ENCODE measurements at places on chromosomes 5 and 9.

DNA sequence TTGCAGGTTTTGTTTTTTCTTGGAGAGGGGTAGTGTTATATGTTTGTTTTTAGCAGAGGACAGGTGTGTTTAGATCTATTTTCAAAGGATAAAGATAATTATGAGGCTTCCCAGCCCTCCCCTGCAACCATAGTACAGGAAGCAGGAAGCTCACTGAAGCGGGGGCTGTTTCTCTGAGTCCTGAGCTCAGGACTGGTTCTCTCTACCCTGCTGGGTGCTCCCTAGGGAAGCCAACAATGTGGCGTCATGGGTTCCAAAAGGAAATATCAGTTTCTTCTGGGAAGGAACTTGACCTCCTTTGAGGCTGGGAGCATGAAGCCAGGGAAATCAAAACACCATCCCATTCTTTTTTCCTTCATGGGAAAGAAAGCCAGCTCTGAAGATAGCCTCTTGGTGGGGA is 62.2 kb downstream of the RAD23B start:
- peak; percentile 70 for DNase-seq

DNA sequence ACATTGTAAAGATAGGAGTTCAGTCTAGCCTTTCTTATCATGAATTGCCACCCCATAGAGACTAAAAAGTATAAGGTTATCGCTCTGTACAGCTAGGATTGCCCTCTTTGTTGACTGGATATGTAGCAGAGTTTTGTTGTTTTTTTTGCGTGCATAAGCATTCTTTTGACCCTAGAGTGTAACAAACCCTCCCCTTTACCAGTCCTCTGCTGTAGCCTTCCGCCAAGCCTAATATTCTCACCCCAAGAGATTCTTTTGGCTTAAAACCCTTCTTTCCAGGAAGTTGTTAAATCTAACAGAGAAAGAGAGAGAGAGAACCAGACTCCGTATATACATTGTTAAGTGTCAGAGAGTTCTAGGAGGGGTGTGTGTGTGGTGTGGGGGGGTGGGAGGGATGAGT is 113.9 kb downstream of the FGF1 start:
- peak; percentile 30 for DNase-seq

- DNase-seq = peak; percentile 50
Measured at GRCh38 chr5:50440651-50441492, at the start of gene EMB. TSS of gene EMB (minus strand) at chr5:50441288. CDS start at chr5:50441151, 137 bp downstream.

- DNase-seq = no peak
Measured at GRCh38 chr9:37034305-37034937, 353 bp upstream of the PAX5 start.

GRCh38 chr9:72220589-72220988 is 71.3 kb downstream of the GDA start:
- DNase-seq = no peak

DNA sequence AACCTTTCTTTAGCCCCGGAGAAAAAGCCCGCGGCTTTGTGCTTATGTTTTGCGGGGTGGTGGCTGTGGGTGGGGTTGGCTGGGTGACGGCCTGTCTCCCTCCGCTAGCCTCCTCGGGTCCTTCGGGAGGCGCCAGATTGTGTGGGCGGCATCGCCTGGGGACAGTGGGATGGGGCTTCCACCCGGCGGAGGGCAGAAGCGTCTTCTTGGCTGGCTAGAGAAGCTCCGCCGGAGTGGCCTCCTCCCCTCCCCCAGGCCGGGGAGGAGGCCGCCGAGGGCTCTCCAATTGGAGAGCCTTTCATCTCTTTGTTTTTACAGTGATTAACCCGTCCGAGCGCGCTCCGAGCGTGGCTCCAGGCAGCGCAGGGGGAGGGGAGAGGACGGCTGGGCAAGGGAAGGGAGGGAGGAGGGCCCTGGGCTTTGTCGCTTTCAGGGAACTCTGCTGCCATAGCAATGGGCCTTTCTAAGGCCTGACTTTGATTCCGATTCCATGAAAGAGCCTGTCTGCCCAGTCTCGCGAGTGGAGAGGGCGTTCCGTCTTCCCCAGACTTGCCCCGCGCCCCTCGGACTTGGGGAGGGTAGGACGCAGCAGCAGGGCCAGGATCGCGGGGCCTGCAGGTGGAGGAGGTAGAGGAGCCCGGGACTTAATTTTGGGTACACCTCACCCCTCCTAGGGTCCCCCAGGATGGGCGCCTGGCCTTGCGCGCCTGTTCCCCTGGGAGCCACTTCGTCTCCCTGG is 36.7 kb upstream of the TIFAB start:
- DNase-seq = peak; percentile 46

- DNase-seq = no peak
Measured at GRCh38 chr9:99660191-99660636, 161.5 kb upstream of the NR4A3 start.

DNA sequence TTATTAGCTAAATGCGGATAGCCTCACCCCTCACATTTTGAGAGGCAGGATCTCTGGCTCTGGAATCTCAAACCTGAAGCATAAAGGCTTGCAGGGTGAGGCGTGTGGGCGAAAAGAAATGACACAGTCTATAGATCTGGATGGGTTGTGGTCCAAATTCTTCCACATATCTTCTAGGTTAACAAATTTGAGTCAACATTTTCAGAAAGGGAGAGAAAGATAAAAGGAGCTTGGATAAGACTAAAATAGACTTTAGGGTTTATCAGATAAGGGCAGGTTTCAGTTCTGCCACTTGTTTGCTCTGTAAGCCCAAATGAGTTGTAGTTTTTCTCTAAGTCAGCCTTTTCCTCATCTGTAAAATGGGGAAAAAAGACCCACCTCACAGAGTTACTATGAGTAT is 220.9 kb downstream of the TRIM32 start:
- no peak for DNase-seq

GRCh38 chr5:95864456-95864855 is 41.9 kb upstream of the GLRX start:
- DNase-seq = no peak

DNA sequence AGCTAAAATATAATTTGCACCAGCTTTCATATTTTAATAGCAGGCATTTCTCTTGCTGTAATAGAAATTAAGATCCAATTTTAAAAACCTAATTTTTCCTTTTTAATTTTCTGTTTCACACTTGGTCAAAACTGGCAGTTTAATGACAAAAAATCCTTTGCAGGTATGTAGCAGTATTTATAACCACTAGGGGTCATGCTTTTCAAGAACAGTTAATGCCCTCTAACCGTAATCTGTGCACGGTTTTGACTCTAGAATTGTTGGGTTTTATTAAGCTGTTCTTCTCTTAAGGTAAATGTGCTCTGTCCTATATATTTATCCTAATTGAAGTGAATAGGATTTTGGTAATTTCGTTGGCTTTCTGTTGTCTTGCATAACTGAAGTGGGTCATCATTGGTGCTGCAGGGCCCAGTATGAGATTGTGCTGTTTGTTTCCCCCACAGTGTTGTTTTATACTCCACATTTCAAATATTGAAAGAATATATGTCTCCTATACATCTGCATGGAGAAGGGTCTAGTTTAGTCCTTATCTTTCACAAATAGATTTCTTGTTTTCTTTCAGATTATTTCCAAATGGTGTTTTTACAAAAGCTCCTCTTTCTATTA is 107.4 kb downstream of the SCAMP1 start:
- peak; percentile 81 for DNase-seq

- no peak for DNase-seq
Measured at GRCh38 chr5:7000310-7000709, 287.1 kb downstream of the TENT4A start.

DNA sequence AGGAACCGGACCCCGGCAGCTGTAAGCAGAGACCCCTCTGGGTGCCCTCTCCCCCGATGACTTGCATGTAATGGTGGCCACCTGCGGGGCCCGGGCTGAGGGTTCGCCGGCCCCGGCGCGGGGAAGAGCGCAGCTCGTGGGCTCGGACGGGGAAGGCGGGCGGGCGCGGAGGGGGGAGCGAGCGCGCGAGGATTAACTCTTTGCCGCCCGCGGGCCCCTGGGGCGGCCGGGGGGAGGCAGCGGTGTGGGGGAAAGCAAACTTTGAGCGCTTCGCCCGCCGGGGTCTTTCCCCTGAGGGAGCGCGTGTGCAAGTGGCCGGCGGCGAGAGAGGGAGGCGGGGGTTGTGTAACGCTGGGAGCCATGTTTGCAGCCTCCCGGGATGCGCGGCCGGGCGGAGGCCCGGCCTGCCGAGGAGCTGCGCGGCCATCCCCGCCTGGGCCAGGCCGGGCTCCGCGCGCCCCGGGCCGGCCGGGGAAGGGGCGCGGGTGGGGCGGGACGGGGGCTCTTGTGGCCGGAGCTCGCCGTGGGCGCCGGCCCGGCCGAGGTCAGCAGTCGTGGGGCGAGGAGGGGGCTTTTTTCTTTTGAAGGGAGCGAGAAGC is 547 bp downstream of the ANP32B start:
- DNase-seq = peak; percentile 54

GRCh38 chr9:76887003-76887821 is 18.7 kb downstream of the PRUNE2 start:
- no peak for DNase-seq

DNA sequence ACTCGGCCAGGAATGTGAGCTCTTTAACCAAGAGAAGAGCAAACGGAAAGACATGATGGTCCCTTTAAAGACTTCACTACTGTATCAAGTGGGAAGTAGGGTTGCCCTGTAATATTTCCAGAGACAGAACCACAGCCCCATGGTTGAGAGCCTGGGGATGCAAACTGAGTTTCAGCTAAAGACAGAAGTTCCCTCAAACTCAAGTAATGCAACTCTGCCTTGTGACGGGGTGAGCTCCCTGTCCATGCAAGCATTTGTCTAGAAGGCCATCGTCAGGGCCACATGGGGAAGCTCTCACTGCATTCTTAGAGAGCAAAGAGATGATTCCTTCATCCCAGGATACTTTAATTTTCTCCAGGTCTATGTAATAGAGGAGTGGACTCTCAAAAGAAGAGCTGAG is 82.8 kb downstream of the INSYN2B start:
- DNase-seq = no peak

DNA sequence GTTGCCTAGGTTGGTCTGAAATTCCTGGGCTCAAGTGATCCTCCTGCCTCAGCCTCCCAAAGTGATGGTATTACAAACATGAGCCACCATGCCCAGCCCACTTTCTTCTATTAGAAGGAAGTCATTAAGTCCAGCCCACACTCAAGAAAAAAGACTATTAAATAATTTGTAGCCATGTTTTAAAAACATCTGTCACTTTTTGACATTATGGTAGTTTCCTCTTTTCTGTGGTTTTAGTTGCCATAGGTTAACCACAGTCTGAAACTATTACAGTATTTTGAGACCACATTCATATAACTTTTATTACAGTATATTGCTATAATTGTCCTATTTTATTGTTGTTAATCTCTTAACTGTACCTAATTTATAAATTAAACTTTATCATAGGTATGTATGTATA is 31.9 kb upstream of the C5orf24 start:
- DNase-seq = no peak

DNA sequence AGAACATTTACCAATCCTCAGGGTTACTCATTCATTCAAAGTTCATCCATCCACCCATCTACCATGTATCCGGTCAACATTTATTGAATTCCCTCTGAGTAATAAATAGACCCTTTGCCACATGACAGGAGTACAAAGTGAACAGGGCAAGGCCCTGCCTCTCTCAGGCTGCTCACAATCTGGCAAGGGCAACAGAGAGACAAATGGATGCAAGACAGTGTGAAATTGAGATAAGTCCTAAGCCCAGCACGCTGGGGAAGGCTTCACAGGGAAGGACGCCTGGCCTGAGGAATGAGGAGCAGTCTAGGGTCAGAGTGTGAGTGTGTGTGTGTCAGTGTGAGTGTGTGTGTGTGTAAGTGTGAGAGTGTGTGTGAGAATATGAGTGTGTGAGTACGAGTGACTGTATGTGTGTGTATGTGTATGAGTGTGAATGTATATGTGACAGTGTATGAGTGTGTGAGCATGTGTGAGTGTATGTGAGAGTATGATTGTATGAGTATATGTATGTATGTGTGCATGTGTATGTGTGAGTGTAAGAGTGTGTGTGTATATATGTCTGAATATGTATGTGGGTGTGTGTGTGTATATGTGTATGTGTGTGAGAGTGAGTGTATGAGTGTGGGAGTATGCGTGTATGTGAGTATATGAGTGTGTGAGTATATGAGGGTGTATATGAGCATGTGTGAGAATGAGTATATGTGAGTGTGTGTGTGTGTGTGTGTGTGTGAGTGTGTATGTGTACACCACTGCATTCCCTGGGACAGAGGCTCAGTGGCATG is 145.6 kb downstream of the FSTL4 start:
- DNase-seq = no peak

DNA sequence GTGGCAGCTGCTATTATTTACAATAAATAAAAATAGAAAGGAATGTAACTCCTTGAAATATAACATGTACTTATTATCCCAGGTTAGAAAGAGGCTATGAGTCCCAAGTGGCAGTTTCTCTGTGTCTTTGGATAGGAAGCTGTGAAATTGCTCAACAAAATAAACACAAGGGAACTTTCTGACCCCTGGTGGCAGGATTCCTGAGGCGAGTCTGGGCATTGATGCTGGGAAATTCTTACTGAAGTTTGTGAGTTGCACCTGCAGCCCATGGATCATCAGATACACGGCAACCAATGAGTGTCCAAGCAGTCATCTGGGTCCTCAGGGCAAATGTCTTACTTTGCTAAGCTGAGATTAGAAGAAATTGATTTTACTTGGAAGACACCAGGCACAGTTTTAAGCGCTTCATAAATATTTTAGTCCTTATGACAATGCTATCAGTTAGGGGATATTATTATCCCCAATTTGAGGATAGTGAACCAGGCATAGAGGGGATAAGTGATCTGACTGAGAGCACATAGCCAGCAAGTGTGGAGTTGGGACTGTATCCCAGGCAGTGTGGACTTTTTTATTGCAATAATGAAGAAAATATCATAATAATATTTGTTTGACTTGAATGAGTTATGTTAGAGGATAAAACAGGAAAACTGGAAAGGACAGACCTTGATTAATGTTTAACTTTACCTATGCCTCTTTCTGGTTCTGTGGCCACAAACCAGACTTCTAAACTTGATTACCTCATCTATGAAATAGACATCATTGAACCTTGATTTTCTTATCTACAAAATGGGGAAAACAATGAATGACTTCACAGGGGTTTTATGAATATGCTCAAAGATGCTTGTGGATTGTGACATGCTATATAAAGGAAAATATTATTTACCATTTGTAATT is 265.5 kb upstream of the ADAMTSL1 start:
- peak; percentile 56 for DNase-seq

DNA sequence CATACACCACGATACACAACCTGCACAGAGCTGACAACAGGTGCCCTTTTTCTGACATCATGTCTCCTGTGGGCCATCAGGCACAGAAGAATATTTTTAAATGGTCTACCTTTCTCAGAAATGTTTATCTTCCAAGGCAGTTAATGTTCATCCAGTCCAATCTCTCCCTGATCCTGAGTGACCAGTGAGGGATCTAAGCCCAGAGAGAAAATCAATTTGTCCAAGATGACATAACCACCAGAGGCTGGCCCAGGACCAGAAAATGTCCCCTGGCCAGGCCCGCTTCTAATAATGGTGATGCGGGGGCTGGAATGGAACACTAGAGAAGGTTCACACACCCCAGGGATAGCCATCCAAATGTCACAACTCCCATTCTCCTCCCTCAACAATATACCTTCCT is 357.9 kb upstream of the KIF2A start:
- no peak for DNase-seq
